ENCODE measurements at places on chromosomes 6 and 20.

GRCh38 chr6:41073968-41074691 is 1.4 kb downstream of the NFYA start:
- DNase-seq = peak; percentile 64

GRCh38 chr20:21564127-21564773 is 50.4 kb upstream of the NKX2-2 start:
- DNase-seq = no peak

DNA sequence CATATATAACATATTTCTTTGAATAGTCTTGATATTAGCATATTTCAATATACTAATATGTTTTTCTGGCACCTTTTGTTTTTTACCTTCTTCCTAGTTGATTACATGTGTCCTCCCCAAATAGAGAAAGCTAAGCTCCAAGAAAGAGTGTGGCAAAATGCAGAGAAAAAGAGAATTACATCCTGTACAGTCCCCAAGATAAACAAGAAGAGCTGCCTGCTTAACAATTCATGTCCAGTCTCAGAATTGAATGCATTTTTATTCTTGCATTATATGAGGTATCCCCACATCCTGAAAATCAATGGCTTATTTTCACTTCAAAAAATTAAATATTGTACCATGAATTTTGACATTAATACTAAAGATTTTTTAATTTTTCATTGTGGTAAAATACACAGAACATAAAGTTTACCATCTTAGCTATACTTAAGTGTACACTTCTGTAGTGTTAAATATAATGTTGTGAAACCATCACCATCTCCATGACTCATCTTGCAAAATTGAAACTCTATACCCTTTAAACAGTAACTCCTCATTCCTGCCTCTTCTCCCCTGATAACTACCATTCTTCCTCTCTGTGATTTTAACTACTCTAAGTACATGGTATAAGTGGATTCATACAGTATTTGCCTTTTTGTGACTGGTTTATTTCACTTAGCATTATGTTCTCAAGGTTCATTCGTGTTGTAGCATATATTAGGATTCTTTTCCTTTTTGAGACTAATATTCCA is 490.3 kb downstream of the COL12A1 start:
- DNase-seq = no peak

- DNase-seq = no peak
Measured at GRCh38 chr6:4136354-4136831, 1.0 kb upstream of the ECI2 start.

DNA sequence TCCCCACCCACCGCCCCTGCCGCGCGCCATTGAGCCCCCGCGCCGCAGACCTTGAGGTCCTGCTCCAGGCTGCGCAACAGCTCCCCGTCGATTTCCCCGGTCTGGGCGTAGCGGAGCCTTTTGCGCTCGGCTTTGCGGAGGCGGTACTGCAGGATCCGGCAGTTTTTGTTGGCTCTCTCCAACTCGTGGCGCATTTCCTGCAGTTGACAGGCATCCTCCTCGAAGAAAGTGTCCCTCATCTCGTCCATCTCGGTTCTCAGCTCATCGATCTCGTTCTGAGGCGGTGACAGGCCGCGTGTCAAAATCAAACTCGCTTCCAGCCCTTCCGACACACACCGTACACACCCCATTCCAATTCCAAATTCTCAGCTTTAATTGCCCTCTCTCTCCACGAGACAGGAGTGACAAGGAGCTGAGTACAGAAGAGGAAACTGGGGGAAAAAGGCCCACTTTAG is 4.3 kb downstream of the MTCL3 start:
- DNase-seq = peak; percentile 52

GRCh38 chr20:47503685-47504084 is 2.0 kb downstream of the NCOA3 start:
- no peak for DNase-seq

DNA sequence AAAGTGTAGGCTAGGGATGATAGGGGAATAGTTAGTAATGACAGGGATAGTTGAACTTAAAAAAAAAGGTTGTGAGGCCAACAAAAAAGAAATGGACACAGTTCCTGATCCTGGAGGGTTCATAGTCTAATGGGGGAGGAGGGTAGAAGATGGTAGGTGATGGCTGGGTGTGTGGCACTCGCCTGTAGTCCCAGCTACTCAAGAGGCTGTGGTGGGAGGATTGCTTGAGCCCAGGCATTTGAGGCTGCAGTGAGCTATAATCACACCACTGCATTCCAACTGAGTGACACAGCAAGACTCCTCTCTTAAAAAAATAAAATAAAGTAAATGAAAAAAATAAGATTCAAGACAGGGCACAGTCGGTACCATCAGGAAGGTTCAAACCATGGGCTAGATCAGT is 2.4 kb upstream of the MICB start:
- DNase-seq = no peak

DNA sequence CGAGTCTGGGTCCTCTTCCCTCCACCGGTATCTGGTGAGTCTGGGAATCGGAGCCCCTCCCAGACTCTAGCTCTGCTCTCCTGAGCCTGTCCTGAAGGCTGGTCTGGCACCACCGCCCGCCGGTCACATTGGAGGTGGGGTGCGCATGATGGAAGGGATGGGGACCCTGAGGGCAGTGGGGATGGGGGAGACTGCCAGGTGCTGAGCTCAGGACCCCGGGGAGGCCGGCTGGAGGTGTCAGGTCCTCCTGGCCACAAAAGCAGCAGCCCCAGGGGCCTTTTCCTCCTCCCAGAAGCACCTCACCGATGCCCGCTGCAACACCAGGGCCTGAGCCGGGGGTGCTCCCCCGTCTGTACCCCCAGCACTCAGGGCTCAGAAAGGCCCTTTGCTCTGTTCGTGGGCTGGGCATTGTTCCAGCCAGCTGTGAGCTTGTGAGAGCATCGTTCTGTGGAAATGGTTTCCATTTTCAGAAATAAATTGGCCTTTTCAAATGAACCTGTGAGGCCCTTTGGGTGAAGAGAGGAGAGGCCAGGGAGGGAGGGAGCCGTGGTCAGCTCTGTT is 2.5 kb upstream of the NPBWR2 start:
- no peak for DNase-seq

- DNase-seq = no peak
Measured at GRCh38 chr6:158206740-158207421, 38.7 kb downstream of the GTF2H5 start.

GRCh38 chr6:148431413-148431812 is 88.8 kb downstream of the SASH1 start:
- DNase-seq = no peak

DNA sequence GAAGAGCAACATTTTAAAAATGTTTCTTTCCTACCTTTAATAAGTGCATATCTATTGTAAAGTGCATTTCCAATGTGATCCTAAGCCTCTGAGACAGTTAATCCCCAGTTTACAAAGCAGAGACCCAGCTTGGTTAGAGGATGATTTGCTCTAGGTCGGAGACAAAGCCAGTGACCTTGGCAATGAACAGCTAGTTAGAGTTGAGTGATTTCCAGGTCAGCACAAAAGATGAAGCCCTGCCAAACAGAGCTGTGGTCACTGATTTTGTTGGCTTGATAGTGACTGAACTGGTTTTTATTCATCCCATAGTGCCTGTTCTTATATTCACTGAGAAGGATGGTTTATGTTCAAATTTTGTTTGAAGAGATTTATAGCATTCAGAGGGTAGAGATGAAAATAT is 56.6 kb upstream of the CD83 start:
- no peak for DNase-seq

DNA sequence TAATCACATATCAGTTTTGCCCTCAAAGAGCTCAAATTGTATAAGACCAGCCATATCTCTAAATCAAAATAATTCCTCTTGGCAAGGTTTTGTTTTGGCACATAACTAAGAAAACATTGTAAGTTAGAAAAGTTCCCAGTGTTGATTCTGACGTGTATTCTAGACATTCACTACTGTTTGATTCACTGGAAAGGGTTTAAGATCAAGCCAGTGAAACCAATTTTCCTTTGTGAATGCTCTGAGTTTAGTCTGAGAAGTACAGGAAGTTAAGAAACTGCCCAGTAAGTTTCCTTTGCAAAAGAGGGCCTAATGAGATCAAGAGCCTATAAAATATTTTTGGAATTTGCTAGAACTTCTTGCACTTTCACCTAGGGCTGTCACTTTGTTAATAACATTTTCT is 143.0 kb downstream of the FNDC1 start:
- no peak for DNase-seq

DNA sequence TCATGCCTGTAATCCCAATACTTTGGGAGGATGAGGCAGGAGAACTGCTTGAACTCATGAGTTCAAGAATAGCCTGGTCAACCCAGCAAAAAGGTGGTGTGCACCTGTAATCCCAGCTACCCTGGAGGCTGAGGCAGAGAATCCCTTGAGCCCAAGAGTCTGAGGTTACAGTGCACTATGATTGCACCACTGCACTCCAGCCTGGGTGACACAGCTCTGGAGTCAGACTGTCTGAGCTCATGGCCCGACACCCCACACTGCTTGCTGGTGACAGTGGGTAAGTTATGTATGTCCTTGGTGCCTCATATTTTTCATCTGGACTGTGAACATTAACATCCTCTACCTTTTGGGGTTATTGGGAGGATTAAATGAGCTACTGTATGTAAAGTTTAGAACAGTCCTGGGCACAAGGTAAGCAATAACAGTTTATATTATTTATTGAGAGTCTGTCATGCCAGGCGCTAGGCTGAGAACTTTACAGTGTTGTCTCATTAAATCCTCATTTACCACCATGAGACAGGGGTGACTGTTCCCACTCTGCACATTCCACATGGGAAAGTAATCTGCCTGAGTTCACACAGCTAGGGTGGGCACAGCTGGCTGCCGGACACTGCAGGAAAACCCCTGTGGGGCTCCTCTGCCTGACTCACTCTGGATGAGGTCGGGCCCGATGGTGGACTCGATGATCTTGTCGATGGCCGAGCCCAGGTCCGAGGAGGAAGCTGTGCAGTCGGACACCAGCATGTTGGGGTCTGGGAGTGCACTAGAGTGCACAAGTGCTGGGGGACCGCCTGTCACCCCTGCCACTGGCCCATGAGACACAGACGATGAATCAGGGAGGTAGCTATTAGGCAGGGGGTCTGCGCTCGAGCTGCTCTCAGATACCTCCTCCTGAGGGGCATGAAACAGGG is 2.9 kb downstream of the ZNF335 start:
- DNase-seq = no peak

- DNase-seq = no peak
Measured at GRCh38 chr6:36378243-36378920, 9.1 kb downstream of the ETV7 start.

- DNase-seq = no peak
Measured at GRCh38 chr20:40010483-40010882, 678.6 kb downstream of the MAFB start.

DNA sequence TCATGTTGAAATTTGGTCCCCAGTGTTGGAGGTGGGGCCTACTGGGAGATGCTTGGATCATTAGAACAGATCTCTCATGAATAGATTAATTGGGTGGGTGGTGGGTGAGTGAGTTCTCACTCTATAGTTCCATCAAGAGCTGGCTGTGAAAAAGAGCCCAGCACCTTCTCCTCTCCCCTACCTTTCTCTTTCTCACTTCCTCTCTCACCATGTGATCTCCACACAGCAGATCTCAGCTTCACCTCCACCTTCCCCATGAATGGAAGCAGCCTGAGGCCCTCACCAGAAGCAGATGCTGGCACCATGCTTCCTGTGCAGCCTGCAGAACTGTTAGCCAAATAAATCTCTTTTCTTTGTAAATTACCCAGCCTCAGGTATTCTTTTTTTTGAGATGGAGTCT is 12.9 kb upstream of the GMNN start:
- DNase-seq = no peak

- DNase-seq = peak; percentile 35
Measured at GRCh38 chr6:46015119-46015968, at the start of gene CLIC5. CLIC5 (minus strand) TSS chr6:46015860; CDS start chr6:46015542, 318 bp downstream.

GRCh38 chr6:35309611-35310264 is 12.1 kb downstream of the DEF6 start:
- no peak for DNase-seq

DNA sequence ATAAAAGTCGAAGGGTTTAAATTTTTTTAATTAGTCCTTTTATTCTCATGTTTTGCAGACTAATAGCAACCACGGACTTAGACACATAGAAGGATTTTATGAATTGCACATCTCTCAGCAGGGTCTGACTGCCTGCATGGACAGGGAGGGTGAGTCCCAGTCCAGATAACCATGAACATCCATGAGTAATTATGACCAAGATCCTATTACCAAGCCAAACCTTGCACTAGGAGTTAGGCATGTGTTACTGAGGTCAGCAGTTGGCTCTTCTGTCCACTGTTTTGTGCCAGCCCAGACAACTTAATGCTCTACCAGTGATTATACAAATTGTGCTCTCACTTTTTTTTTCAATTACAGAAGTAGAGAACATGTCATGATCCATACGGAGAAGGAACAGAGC is 211.2 kb downstream of the MAFB start:
- no peak for DNase-seq

DNA sequence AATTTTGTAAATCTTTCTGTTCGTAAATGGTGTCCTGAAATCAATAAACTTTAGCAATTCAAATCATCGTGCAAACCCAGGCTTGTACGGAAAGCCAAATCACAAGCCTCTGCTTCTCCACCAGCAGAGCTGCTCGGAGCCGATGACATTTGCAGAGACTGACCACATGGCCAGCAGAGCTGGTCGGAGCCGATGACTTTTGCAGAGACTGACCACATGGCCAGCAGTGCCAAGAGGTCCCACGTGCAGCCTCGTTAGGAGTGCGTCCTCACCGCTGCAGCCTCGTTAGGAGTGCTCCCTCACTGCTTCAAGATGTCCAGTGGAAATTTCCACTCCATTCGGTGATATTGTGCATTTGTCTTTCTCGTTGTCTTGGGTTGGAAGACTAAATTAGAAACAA is 28.5 kb downstream of the SMOC2 start:
- DNase-seq = no peak

GRCh38 chr6:29995340-29995777 is 53.0 kb downstream of the HLA-A start:
- DNase-seq = no peak

DNA sequence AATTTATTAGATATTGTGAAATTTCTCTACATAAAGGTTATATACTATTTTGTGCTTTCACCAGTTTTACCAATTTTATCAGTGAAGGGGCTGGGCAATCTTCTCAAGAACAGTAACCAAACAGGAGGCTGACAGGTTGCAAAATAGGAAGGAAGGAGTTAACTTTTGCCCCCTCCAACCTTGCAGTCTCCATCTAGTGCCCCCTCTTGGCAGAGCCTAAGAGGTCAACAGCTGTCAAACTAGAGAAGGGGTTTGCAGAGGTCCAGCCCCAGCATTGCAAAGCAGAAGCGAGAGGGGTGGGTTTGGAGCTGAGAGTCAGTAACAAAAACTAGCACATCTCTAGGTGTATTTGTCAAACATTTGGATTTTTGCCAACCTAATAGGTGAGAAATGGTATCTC is 391.0 kb downstream of the CDC5L start:
- no peak for DNase-seq

DNA sequence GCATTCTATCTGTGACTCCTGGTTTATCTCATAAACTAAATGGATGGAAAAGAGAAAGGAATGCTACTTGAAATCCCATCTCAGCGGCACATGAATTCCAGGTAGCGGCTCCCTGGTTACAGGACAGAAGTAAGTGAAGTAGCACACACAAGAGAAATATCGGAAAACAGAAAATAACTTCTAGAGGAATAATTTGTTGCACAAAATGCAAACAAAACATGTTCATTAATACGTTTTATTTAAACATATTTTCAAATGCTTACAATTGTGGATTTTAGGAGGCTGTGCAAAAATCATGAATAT is 26.5 kb upstream of the RPS6KA2 start:
- DNase-seq = no peak

- no peak for DNase-seq
Measured at GRCh38 chr6:165552248-165552736, 110.7 kb downstream of the PDE10A start.

- no peak for DNase-seq
Measured at GRCh38 chr6:10373642-10374359, 41.1 kb downstream of the TFAP2A start.

GRCh38 chr6:158697811-158698210 is 48.0 kb downstream of the SYTL3 start:
- no peak for DNase-seq
